ENCODE measurements at places on chromosomes 4 and X.

DNA sequence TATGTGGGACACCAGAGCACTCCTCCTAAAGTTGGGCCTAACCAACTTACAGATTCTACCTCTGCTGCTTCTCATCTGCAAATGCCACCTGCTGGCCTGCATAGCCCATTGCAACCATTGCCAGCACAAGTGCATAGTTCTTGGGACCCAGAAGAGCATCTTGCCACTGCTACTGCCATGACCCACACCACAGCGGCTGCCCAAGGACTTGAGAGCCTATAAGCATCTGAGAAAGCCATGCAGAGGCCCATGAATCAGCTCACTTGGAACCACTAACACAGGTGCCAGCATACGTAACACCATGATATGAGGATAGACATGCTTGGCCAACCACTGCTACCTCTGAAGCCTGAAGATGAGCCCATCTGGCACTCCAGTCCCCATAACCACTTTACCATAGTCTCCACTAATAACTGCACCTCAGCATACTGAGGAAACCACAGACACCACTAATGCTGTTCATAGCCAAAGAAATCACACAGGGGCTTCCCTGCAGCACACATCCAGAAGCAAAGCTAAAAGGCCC is 258.1 kb upstream of the AGTR2 start:
- DNase-seq: no peak

DNA sequence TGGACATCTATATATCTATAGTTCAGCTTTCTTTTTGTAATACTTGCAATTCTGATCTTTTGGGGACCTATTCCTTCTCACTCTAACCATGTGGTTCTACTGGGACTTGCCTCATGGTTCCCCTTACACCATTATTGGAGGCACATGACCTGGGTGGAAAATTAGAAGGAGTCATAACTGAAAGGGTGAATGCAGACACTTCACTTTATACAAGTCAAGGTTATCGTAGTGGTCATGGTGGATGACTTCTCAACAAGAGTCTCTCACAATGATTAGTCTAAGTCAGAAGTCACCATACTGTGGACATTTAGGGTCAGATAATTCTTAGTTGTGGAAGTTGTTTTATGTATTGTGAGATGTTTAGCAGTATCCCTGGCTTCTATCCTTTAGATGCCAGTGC is 10.5 kb upstream of the EIF4E start:
- DNase-seq: no peak

DNA sequence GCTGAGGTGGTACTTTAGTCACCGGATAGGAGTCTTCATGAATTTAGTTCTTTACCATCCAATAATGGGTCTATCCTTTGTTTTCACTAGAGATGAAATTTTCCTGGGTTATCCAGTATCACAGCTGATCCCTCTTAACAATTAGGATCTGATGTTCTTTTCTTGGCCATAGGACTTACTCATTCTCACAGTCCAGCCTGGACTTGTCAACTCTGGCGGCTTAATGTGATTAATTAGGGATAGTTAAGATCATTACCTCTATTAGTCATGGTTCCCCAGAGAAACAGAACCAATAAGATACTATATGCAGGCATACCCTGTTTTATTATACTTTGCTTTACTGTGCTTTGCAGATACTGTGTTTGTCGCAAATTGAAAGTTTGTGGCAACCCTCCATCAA is 272.7 kb upstream of the FAT4 start:
- DNase-seq: no peak

DNA sequence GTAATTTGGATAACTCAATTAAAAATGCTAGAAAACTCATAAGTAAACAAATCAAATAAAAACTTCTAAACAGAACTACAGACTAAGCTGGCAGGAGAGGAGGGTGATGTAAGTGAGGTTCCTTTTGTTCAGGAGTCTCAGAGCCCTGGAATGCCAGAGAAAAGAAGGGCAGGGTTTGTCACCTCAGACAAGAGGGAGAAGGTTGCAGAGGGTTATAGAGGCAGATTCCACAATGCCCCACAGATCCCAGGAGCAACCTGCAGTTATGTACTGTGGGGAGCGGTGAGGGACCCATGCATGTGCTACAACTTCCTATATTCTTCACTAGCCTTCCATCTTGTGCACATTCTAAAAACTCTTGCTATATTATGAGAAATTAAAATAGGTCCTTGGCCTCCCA is 129.7 kb downstream of the CFAP299 start:
- DNase-seq: no peak

DNA sequence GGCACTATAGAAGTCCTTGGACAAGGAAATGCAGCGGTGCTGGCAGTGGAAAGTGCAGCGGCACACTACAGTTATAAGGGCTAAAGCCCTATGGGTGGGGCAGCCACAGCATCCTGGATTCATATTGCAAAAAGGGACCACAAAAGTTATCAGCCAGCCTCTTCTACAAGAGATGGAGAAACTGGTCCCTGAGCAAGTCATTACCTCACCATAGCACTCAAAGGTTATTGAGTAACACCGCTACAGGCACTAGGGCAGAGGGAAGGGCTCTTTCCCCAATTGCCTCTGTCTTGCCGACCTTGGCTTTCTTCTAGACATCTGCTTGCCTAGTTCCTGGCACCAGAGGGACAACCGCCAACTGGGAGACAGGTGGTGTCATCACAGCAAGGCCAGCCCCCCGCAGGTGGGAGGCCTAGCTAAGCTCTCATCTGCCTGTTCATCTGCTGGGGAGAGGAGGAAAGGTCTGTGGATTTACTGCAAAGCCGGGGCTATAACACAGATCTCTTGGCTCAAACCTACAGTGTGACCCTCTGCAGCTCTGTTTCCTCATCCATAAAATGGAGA is 600.0 kb downstream of the BCOR start:
- no peak for DNase-seq

- peak; percentile 79 for DNase-seq
These were observed 2.3 kb downstream of the DUSP9 start for GRCh38 chrX:153649178-153649914.

- DNase-seq: no peak
These were observed 105.9 kb upstream of the GPRIN3 start for GRCh38 chr4:89413518-89413917.

DNA sequence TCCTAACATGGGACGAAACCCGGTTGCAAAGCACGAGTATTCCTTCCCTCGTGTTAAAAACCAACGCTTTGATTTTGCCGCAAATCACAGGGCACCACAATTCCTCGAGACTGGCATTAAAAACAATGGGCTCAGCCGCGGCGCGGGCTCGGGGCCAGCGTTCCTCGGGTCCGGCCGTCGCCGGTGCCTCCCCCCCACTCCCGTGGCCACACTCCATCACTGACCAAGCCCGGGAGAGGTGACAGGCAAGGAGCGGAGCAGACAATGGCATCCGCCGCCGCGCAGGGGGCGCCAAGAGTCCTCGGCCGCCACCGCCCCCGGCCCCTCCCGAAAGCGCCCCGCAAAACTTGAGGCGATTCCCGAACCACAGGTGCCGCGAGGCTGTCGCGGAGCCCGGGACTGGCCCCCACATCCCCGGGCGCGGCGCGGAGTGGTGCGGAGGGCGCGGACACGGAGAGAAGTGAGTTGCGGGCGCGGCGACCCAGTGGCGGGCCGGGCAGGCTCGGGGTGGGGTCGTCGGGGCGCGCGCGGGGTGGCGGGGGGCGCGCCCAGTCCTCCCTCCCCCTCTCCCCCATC is 445 bp downstream of the AP1S2 start:
- DNase-seq: peak; percentile 48

- DNase-seq: no peak
These were observed 4.2 kb downstream of the ELF4 start for GRCh38 chrX:130106071-130106470.

DNA sequence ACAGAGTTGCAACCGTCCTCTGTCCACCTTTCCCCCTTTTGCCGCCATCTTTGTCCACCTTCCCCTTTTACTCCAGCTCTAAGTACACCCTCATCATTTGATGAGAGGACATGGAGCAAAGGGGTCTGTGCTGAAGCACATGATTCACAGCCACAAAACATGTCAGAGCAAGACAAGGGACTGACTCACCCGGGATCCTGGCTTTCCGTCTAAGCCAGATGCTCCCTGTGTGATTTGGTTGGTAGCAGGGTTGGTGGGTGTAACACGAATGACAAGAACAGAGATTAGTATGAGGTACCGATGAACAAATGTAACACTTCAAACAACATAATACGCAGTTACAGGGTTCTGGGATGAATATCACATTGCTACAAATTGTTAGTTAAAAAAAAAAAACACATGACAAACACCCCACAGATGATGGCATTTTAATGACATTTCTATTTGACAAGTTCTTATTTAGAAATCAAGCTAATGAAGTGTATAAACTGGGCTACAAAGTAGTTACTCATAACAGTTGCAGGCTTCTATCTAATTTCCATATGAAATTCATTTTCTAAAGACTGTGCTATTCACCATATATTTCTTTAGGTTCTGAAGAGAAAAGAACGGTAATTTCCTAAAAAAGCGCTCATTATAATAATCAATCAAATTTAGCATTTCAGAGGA is 71.4 kb upstream of the ETNPPL start:
- no peak for DNase-seq

DNA sequence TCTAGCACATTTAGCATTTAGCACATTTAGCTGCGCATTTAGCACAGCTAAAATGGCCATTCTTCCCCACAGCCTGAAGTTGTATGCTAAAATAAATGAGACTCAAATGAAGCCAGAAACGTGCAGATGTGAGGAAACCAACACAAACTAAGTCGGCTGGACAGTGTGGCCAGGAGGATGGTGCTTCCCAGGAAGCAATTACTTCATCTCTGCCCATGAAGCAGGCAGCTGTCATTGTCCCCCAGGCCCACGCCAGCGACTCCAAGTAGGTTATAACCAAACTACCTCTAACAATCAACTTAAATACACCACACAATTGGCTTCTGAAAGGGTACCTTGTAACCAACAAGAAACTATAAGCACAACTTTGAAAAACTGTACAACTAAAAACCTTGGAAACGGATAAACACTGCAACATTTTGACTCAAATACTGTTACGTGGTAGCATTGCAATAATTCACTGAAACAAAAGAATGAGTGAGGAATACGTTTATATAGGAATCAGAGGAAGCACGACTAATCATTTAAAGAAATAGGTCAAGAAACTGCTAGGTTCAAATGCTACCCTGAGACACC is 39.2 kb downstream of the AFAP1 start:
- no peak for DNase-seq

DNA sequence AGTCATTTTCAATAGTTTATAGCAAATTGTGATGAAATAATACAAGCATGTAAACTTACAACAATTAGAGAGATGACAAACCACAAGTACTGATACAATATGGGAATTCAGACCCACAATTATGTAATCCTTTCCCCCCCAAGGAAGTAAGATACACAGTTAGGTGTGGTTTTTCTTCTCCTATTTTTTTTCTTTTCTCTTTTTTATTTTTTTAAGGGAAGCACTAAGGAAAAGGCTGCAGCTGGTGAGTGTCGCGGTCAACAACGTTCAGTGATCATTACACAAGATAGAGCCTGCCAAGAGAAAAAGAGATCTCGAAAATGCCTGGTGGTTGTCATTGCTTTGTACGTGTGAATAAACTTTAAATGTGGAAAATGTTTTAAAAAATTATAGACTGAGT is 9.8 kb downstream of the NDNF start:
- DNase-seq: no peak

GRCh38 chr4:185546335-185546734 is 11.0 kb upstream of the PDLIM3 start:
- no peak for DNase-seq

DNA sequence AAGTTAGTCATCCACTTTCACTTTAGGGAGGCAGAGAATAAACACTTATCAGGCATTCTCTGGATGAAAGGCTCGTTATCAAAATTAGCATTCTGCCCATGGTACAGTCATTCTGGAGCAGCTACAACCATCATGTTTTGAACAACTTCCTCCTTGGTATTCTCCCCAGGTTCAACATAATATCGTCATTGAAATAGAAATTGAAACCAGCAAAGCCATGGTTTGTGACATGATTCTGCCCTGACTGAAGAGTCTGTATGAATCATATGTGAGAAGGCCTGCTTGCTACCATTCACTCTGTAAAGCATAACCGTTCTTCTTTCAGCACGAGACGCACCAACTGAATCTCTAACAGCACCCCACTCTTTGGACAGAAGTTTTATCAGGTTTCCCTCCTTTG is 127.5 kb upstream of the RADX start:
- DNase-seq: no peak

DNA sequence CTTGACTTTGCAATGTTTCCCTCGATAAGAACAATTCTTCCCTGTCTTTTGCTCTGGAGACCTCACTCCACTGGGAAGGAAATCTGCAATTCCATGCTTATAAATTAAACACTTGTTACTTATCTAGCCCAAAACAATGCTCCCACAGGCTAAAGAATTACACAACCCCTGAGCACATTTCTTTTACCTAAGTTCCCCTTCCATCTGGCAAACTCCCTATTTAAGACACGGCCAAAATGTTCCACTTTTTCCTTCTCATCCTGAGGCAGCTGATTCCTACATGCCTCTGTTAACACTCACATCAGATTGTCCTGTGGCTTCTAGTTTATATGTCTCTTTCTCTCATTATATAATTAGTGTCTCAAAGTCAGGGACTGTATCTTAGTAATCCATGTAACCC is 211.7 kb downstream of the COX18 start:
- no peak for DNase-seq
